Suppressor macrophage treated with lipopolysaccharide for 4 hours (primary cell): ENCODE measurements at places on chromosomes 2 and 18.

GRCh38 chr2:98731894-98732349 is 990 bp upstream of the MGAT4A start:
- peak; percentile 20 for DNase-seq

GRCh38 chr2:50004667-50005066 is 850.4 kb upstream of the FSHR start:
- no peak for DNase-seq

GRCh38 chr2:185245806-185246205 is 492.8 kb upstream of the FSIP2 start:
- no peak for DNase-seq

DNA sequence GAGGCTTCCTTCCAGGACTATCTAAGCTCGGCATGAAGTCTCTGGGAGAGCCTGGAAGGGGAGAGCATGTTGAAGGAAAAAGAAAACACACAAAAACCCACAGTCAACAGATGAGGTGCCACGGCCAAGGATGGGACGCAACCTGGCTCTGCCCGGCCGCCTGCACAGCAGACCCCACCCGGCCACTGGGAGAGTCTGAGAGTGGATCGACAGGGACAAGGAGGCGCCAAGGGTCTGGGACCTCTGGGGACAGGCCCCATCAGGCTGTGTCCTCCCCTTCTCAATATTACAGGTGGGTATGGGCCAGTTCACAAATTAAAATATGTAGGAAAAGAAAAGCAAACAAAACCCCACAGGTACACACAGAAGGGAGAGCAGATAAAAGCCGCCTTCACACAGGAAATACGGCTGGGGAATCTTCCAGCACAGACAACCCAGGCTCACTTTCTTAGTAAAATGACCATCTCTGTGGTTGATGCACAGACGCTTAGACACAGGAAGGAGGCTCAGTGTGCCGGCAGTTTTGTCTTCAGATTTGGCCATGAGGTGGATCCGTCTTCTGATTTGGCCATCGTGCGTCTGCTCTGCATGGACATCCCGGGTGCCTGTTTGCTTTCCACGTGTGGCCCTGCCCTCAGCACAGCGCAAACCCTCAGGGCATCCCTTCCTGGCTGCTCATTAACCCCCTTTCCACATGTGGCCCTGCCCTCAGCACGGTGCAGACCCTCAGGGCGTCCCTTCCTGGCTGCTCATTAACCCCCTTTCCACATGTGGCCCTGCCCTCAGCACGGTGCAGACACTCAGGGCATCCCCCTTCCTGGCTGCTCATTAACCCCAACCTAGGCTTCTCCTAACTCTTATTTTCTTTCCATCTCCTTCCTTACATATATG is 138.4 kb downstream of the EIPR1 start:
- DNase-seq = no peak

DNA sequence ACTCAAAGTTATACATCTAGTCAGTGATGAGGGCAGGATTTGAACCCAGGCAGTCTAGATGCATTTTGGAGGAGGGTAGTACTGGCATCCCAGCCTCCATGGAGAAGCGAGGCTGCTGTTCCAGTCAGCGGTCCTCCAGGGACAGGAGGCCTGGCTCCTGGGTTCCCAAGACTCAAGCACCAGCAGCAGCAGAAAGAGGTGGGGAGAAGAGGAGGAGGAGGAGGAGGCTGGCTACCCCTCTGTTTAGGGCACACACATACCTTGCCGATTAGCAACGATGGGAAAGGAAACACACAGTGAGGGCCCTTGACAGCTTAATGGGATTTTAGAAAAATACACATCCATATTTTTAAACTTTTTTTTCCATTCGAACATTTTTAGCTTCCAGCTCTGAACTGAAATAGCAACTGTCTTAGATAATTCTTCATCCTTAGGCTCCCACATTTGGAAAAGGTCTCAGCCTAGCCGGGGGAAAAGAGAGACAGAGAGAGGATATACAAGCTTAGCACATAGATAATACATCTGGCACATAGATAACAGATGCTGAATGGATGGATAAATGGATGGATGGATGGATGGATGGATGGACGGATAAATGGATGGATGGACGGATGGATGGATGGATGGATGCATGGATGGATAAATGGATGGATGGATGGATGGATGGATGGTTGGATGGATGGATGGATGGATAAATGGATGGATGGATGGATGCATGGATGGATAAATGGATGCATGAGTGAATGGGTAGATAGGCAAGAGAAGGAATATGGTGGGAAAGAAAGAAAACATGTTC is 87.9 kb downstream of the LBH start:
- DNase-seq = no peak

GRCh38 chr2:240760576-240761246 is 59.3 kb downstream of the KIF1A start:
- no peak for DNase-seq

DNA sequence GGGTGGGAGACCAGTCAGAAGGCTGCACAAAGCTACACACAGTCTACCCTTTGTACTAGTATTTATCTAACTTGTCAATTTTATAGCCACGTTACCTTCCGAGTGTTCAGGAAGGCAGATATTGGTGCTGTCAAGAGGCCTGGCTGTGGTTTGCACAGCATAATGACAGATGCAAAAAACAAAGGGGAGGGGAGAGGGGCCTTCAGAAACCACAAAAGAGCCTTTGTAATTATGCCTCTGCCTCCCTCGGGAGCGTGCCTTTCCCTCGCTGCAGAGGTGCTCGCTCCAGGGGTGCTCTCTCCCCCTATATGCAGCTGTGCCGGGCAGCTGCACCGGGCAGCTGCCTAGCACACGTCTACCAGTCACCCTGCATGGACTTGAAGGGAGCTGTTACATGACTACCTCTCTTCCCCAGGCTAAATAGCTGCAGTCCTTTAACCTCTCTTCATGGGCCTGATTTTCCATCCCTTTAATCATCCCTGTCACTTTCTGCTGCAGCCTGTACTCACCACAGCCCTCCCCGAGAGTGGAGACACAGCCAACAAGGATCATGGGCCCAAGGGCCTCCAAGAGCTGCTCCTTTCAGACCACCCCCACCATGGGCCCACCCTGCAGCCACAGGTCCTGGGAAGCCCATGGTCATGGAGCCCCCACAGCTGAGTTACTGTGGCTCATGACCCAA is 168.4 kb upstream of the PKDCC start:
- no peak for DNase-seq
